ENCODE measurements at places on chromosomes 12 and 14. TPM values are rescaled to one million over a fixed set of nuclear protein-coding genes. Genes with fewer than 3 reads are reported as not detected.

DNA sequence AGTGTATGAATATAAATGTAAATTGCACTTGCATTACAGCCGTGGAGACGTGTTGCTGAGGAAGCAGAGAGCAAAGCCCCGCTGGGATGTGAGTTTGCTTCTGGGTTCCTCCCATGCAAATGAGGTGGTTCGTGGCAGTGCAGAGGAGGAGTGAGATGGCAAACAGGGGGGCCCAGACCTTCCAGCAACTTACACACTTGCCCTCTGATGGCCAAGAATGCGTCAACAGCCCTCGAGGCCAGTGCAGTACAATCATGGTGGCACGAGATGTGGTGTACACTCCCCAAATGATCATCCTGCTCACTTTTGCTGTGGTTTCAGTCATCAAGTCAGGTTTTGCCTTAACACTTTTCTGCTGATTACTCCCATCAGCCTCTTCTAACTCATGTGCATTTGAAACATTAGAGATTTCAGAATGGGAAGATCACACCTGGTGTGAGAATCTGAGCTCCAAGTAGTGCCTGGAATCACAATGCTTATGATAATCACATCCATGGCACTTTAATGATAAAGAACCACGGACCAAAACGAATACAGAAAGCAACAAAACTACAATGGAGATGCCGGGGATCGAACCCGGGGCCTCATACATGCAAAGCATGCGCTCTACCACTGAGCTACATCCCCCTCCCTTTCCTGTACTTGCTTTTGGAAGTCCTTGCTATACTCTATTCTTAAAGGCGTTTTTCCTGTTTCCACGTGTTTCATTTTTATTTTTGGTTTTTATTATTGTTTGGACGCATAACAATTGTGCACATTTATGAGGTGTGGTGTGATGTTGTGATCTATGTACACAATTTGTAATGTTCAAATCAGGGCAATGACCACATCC is 7.0 kb upstream of the UBC start:
- no peak for DNase-seq

DNA sequence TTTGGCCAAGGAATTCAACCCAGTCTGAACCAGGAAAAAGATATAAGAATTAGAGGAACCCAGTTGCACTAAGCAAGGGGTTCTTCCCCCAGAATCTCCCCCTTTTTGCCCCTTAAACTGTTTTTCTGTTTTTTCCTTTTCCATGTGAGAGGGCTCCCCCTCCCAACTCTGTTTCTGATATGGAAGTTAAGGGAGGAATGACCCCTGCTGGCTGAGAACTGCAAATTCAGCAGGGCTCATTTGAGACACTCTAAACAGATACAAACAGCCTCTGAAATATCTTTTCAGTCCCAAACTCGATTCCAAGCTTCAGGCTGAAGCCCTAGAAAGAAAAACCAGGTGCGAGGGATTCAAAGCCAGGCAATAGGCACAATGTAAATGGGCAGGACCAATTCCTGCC is 132.7 kb downstream of the SLC41A2 start:
- no peak for DNase-seq

GRCh38 chr12:71269281-71269598 is 111.4 kb upstream of the TSPAN8 start:
- no peak for DNase-seq

DNA sequence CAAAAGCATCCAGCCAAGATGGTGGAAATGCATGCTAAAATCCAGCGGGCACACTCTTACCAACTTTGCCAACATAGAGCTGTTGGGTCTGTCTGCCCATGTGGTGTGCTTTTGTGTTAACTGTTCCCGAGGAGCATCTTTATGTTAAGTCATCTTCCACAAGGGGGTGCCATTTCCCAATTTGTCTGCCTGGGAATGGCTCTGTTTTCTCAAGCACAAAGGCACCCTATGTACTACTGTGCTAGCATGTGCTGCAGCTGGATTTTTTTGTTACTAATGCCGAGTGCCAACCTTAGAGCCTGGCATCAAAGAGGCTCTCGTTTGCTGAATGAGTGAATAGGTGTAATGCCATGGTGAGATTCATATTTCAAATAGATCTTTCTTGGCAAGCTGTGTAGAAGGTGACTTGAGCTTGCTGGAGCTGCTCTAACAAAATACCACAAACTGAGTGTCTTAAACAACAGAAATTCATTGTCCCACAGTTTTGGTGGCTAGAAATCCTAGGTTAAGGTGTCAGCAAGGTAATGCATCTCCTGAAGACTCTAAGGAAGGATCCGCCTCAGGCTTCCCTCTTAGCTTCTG is 74.3 kb downstream of the TRHDE start:
- DNase-seq = no peak

GRCh38 chr12:102234599-102234998 is 37.0 kb upstream of the PMCH start:
- no peak for DNase-seq

GRCh38 chr14:64956697-64957406 is 14.3 kb upstream of the GPX2 start:
- no peak for DNase-seq

- DNase-seq = no peak
Measured at GRCh38 chr14:101821528-101821927, 60.0 kb downstream of the PPP2R5C start.

- DNase-seq = no peak
Measured at GRCh38 chr14:22509036-22509709, 79.9 kb downstream of the DAD1 start.

GRCh38 chr12:98151105-98151590 is 364.2 kb upstream of the TMPO start:
- DNase-seq = no peak

DNA sequence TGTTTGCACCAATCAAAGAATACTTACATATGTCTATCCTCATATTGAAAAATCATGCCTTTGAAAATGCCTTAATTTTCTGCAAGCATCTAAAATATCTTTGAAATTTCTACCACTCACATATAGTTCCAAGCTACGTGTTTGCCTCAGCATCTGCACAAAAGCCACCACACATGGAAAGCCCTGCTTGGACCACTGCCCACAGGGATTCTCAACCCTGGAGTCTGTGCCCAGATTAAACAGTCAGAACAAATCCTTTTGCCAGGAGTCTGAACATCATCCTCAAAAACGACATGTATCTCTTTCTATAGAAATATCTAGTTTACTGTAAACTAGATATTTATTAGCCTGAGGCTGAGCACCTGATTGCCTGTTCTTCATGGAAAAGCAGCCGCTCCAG is 32.6 kb downstream of the ARMH4 start:
- DNase-seq = no peak

DNA sequence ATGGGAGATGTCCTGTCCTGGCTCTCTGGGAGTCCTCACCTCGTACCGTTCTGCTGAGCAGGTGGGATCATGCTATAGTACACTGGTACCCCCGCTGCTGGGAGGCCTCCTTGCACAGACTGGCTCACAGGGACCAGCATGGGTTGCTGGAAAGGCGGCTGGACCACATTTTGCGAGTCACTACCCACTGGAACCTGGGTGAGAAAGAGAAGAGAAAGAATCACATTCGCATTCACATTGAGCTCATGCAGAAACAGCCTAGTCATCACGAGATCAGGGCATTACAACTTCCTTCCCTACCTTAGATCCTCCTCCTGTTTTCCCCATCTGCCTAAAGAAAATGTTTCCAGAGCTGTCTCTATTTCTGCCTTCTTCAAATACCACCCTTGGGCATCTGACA is 17.3 kb upstream of the STAC3 start:
- no peak for DNase-seq

DNA sequence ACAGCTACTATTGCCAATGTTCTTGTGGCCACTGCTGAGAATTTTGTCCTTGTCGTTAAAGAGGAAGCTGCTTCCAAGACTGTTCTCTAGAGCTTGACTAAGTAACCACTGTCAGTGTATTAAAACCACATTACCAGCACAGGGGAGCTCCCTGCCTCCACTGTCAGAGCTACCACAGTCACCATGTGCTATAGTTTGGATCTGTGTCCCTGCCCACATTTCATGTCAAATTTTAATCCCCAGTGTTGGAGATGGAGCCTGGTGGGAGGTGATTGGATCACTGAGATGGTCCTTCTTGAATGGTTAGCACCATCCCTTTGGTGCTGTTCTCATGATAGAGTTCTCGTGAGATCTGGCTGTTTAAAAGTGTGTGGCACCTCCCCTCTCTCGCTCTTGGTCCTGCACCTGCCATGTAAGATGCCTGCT is 23.2 kb upstream of the RAP1B start:
- no peak for DNase-seq

GRCh38 chr14:71395636-71396035 is 488.4 kb downstream of the PCNX1 start:
- no peak for DNase-seq

GRCh38 chr12:96343347-96343954 is 56.8 kb downstream of the CDK17 start:
- no peak for DNase-seq

DNA sequence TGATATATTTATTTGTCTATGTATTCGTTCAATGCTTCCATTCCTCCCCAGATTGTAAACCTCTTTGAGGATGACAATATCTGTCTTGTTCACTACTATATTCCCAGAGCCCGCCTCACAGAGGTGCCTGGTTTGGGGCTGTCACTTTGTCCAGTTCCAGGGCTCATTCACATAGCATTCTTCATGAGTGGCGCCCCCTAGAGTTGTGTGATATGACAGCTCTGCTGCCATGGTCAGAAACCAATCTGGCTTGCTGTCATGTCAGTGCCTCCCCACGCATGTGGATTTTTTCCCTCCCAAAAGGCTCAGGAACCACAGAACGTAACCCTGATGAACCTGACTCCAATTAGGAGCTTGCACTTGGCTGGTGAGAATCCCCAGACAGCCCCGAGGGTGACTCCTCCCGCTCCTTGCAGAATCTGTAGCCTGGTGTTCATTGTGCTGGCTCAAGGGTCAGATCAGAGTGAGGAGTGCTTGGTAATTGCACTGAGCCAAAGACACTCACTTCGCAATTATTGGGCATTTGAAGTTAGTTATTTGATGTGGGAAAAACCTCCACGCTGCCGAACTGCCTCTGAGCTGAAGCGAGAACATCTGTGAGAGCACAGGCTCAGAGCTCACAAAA is 145.5 kb downstream of the PTPN11 start:
- DNase-seq = no peak

DNA sequence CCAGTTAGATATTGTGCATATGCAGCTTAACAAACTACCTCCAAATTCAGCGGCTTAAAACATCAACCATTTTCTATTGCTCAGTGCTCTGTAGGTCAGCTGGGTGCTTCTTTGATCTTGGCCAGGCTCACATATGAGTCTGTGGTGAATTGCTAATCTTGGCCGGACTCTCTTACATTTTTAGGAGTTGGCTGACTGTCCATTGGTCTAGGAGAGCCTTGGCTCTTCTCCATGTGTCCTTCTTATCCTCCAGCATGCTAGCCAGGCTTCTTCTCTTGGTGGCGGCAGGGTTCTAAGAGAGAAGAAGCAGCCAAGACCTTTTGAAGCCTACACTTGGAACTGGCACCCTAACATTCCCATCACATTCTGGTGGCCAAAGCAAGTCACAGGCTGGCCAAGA is 174.3 kb upstream of the PWP1 start:
- peak; percentile 48 for DNase-seq

- DNase-seq = no peak
Measured at GRCh38 chr12:79925492-79925891, 9.4 kb downstream of the PPP1R12A start.

DNA sequence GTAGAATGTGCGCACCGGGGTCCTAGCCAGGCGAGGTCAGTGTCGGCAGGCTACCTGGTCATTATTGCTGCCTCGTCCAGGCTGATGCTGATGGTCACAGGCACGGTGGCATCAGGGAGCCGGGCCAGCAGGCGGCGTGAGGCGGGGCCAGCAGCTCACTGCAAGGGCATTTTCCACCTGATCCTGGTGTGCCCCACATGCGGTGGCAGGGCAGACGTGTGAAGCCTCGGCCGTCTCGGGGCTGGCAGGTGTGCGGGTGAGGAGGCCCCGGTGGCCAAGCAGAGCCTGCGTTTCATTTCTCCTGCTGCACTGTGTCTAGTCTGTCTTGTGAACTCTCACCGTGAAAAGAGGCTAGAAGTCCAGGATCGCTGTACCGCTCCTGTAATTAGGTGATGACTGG is 12.0 kb upstream of the AMN start:
- DNase-seq = no peak

DNA sequence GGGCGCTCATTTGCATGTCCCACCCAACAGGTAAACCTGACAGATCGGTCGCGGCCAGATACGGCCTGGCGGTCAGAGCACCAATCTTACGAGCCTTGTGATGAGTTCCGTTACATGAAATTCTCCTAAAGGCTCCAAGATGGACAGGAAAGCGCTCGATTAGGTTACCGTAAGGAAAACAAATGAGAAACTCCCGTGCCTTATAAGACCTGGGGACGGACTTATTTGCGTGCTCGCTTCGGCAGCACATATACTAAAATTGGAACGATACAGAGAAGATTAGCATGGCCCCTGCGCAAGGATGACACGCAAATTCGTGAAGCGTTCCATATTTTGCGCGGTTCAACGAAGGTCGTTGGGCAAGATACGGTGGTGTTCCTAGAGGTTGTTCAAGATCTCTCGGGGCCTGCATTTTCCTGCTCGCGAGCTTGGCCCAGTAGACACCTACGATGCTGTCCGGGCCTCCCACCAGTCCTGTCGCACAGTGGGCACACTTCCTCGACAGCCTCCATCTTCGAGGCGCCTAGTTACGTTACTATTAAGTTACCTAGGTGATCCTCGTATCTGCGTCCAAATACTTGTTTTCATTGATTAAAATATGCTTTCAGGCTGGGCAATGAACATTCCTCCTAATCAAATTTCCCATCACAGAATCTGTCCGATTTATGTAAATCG is at the start of gene RNU6-7:
TSS of gene RNU6-7 (plus strand) at position 230 of the 675 bp plus-strand sequence.
- no peak for DNase-seq

DNA sequence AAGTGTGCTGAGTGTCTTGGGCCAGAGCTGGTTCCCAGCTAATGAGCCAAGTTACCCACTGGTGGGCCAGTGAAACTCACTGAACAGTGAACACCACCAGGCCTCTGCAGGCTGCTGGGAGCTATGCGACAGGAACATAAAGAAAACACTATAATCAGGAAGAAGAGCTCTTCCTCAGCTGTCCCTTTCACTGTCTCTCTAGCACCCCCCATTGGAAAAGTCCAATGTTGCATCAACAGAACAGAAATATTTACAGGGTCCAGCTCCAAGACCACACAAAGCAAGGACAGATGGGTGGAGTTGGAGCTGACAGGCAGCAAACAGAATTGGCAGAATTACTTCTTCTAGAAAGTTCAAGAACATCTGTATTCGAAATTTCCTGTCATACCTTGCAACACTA is 903.6 kb upstream of the TMEM132C start:
- DNase-seq = no peak

- DNase-seq = no peak
Measured at GRCh38 chr14:73607241-73607640, 5.1 kb upstream of the ACOT6 start.

The TAS2R50 gene
- 3.1 TPM for total RNA-seq

The SPIC gene
- not detected for total RNA-seq

The FAM181A gene
- total RNA-seq = not detected

The KLHL33 gene
- total RNA-seq = 0.05 TPM

The PLA2G1B gene
- total RNA-seq = 1.2 TPM

The CLECL1 gene
- total RNA-seq = not detected

The RERG gene
- total RNA-seq = 83.8 TPM
